Tongue (tissue), 3 donors: ENCODE measurements at places on chromosomes 11 and 22.

GRCh38 chr22:17957693-17958092, 66.7 kb downstream of the MICAL3 start:
- DNase-seq, result peak; percentile 67

DNA sequence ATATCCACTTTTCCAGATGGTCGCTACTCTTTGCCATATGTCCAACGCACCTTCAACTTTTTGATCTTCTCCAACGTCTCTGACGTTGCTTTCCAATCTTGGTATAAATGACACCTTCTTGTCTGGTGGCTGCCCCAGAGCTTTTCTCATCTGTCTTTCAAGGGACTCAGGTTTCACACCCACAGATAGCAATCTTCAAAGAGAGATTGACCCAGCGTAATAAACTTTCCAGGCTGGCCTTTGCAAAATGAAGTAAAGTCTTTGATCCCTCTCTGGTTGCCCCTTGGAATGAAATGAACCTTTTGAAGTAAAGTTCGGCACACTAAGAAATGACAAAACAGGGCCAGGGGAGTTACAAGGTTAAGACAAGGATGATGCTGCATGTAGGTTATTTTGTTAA, 138.4 kb upstream of the BDNF start:
- DNase-seq, result no peak

DNA sequence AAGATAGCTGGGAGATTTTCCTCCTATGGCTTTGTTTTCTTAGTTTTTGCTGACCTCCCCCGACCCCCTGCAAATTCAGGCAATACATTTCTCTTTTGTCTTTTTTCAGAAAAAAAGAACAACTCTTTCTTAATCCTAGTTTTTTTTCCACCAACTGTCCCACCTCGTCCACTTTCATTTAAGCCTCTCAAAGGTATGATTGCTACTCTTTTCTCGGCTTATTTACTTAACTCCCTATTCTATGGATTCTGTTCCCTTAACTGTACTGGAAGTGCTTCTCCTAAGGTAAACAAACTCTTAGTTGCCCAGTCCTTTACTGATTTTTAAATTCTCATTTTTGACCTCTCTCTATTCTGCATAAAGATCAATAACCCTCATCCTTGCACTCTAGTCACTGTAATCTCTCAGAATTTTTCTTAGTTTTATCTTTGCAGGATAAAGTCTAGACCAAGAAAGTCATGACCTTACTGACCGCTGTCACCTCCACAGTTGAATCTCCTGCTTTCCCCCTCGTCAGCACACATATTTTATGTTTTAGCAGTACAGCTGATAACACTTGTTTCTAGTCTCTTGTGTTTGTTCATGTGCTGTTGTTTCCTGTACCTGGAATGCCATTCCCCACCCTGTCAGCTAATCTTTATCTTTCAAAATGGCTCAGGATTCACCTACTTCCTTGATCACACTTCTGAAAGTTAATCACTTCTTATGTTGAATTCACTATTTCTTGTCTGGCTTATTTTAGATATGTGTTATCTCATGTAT, 14.9 kb downstream of the TBCEL start:
- no peak for DNase-seq

DNA sequence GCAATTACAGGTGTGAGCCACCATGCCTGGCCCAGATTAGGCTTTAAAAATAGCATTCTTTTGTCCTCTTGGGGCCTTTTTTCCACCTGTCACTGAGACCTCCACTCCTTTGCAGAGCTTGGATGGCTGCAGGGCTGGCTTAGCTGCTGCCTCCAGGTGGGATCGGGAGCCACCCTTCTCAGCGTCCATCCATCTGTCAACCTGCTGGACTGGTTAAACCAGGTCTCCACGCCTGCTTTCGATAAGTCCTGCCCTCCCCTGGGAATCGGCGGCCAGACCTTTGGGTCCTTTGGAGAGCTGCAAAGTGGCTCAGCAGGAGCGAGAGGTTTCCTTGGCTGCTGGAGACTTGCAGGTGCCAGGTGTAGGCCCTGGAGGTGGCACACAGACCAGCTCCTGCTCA, 23.4 kb upstream of the GRAMD4 start:
- DNase-seq, result no peak

- DNase-seq, result no peak
Observed at GRCh38 chr11:125329786-125330185, 165.2 kb downstream of the PKNOX2 start.

GRCh38 chr11:133927690-133928627, 28.8 kb downstream of the IGSF9B start:
- peak; percentile 65 for DNase-seq

DNA sequence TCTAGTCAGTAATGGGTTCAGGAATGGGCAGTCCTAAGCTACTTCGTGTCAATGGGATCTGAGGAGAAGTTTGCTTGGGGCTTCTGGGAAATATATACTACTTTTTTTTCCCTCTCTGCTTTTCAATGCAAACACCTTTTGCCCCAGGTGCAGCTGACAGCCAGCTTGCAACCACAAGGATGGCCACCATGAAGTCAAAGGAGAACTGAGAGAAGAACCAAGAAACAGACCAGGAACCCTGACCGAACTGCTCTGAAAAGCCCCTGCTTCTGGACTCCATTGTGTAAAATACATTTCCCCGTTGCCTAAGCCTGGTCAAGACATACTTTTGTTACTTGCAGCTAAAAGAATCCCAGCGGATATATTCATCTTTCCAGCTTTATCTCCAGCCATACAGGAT, 20.1 kb upstream of the CD44 start:
- DNase-seq, result no peak

DNA sequence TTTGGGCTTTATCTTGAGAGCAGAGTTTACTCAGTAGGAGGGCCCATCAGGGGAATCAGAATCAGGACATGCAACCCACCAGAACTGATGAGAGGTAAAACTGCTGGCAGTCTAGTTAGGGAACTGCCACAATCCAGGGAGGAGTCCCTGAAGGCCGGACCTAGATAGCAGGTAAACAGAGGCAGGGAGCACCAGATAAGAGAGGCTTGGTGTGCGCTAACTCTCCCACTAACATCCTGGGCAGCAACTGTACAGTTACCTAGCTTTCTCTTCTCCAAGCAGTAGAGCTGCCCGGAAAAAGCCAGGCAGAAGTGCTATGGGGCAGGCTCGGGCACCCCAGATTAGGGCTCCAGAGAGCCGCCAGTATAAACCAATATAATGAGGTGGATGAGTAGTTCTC, 865 bp upstream of the AMOTL1 start:
- no peak for DNase-seq

- peak; percentile 29 for DNase-seq
Observed at GRCh38 chr11:110565357-110566336, 135.9 kb downstream of the FDX1 start.

DNA sequence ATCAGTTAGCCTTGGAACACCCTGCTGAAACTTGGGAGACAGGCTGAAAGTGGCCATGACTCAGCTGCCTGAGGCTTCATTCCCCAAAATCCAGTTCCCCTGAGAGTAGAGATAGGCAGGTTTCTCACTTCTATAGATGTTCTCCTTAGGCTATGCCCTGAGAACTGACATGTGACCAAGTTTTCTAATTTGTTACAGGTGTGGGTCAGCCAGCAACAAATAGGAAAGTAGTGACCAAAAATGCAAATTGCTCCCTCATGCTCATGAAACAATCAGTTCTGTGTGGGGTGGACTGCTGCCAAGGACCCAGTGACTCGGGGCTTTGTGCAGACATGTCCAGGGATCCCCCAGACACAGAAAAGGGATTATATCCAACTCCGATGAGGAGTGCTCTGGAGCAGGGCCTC, 7.3 kb upstream of the CCDC15 start:
- peak; percentile 29 for DNase-seq

GRCh38 chr22:22914726-22915669, 27.4 kb downstream of the IGLL5 start:
- peak; percentile 57 for DNase-seq

- DNase-seq, result peak; percentile 70
Observed at GRCh38 chr11:111737444-111738210, 28.6 kb downstream of the PPP2R1B start.

- peak; percentile 96 for DNase-seq
Observed at GRCh38 chr11:57322256-57323166, 2.2 kb downstream of the TNKS1BP1 start.

DNA sequence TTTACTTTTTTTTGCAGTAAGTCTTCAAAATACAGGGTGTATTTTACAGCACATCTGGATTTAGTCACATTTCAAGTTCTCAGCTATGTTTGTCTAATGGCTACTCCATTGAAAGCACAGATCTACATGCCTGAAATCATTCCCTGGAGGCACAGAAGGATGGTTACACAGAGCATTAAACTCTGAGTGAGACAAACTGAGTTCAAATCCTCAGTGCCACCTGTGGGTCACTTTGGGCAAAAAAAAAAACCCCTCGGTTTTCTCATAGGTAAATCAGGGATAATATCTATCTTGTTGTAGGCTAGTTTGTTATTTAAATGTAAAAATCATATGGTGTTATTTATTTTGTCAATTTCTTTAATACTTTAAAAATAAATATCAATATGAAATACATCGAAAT, 7.7 kb downstream of the ANKRD49 start:
- DNase-seq, result no peak

DNA sequence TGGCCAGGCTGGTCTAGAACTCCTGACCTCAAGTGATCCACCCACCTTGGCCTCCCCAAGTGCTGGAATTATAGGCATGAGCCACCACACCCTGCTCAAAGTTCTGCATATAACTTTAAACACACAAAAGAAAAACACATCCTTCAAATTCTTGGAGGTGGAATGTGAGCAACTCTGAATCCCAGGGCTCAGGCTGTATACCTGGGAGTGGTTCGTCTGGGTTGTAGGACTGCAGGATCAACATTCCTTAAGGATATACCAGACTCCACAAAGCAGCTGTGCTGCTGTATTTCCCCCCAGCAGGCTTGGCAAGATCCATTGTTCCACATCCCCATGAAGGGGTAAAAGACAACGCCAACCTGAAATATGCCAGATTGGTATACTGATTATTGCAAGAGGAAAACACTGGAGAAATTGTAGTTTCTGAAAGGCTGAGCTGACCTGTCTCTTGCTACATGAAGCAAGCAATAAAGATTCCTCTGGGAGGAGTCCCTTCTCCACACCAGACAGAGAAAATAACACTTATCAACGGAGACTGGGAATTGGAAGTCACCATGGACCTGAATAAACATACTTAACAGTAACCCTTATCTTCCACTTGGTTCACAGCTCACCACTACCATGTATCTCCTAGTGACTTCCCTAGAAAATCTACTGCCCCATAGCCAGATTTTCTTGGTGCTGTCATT, 12.2 kb upstream of the RPS3 start:
- no peak for DNase-seq

DNA sequence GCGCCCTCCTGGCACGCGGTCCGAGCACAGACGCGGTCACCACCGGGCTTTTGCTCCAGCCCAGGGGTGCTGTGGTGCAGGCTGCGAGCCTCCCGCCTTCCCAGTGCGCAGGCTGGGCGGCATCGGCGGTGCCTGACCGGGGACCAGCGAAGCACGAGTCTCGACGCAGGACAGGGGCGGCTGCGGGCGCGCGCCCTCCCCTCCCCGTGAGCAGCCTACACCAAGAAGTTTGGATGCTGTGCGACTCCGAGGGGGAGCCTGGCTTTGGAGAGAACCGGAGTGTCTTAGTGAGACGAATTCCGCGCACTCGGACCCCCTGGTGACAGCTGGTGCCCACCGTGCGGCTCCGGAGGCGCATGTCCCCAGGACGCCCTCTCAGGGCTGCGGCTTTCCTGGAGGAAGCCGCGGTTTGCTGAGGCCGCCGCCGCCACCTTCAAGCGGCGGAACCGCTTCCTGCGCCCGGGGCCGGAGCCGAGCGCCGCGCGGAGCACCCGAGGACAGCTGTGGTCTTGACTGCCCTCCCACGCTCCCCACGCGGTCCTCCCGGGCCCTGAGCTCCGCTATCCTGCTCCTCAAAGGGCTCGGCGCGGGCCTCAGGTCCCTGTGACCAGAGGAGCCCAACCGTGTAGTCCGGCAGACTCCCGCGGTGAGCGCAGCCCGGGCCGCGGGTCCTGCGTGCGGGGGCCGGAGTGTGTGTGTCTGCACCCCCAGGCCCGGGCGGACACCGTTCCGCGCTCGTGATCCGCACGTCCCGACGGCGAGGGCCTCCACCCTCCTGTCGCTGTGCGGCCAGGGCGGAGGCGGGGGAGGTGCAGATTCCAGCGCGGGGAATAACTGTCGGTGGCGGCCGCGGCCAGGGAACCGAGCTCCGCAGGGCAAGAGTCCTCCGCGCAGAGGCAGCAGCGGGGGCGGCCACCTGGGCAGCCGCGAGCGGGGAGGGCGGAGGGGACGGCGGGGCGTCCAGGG, 1.7 kb downstream of the FGF3 start:
- DNase-seq, result no peak

GRCh38 chr11:45405916-45406670, 120.0 kb upstream of the SYT13 start:
- peak; percentile 15 for DNase-seq

DNA sequence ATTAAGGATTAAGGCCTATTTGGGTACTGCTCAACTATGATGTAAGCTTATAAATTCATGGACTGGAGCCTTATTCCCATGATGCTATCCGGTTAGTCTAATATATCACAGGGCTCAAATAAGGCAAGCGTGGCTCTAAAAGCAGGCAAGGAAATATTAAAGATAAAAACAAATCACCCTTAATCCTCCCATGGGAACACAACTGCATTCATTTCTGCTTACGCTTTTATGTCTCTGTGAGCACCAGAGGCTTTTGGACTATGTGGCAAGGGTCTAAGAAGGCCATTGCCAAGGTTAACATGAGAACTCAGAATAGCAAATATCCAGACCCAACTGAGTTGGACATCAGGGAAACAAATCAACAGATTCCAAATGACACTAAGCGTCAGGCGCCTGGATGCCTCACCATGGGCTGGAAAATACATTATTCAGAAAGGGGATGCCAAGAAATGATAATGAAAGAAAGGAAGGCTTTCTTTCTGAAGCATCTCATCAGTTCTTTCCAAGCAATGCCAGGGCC, 138.1 kb downstream of the SLC1A2 start:
- peak; percentile 54 for DNase-seq
